Activated naive CD4-positive, alpha-beta T cell treated with anti-CD3 and anti-CD28 coated beads, Interleukin-2, amount 50 U/mL, for 72 hours (primary cell): ENCODE measurements at places on chromosomes 4 and X. TPM values are rescaled to one million over a fixed set of nuclear protein-coding genes. Genes with fewer than 3 reads are reported as not detected.

GAGE13 gene
- not detected for total RNA-seq

DNA sequence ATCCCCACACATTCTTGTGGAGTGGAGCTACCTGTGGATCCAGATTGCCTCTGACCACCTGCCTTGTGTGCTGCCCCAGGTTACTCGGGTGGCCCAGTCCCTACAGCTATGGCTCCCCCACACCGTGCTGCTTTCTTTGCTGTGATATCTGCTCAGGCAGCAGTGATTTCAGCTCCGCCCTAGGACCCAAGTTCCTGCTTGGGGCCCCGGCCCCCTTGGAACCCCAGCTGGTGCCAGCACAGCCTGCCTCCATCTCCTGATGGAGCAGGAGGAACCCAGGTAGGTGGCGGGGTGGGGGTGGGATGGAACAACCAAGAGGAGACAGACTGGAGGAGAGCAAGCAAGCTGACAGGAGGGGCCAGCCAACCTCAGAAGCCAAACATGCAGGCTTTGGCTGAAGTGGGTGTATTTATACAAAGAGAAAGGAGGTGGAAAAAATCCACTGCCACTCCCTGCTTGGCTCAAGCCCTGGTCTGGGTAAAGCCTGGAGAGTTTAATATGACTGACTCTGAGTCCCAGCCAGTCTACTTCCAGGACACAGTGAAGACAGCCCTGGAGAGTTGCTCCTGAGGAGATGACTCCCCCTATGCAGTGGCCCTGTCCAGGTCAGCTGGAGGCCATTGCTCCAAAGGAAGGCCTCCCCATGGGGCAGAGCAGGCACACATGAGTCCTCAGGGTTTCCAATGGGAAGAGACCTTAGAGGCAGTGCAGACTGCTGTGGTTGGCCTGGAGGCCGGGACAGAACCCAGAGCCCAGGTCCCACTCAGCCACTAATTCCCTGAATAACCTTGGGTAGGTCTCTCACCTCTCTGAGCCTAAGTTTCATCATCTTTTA, 197.1 kb upstream of the MAMLD1 start:
- DNase-seq = no peak

DNA sequence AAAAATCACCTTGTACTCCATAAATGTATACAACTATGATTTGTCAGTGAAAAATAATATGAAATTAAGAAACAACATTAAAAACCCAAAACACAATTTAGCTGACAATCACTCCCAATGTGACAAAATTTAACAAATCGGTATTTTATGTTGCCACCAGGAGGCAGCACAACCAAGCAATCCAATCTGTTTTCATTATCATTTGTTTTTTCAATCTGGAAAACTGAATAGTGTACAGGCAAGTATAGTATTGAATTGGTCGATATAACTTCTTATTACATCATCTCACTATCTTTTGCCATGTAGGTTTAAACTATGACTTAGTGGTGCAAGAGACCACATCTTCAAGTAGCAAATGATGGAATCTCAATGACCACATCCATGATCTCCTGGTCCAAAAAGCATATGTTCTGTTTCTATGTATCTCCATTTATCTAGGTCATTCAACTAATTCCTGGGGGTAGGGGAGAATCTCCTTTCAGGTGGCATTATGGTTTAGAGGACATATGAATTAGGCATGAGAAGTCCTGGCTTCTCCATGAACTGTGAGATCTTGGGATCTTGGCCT, 112.9 kb upstream of the AGA start:
- peak; percentile 25 for DNase-seq

CT55 gene
- not detected for total RNA-seq

DNA sequence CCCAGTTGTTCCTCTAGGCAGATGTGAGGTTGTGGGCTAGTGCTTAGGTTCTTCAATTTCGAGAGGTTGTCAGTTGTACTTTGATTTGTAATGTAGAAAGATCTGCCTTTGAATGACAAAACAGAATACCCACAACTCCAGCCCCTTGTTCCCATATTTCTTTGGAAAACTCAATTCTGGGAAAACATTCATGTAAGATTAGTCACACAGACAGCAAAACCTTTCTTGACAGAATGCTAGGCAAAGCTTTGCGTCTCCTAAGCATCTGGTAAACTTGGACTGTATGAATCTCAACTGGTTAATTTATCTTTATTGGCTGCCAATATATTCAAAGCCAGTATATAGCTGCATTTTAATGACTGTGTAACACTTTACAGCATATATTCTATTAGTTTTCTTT, 34.9 kb downstream of the NOCT start:
- no peak for DNase-seq

- no peak for DNase-seq
Measured at GRCh38 chrX:129647418-129648410, 7.0 kb downstream of the APLN start.

GRCh38 chrX:70096052-70096451, 33.8 kb downstream of the OTUD6A start:
- no peak for DNase-seq

GRCh38 chr4:7778510-7779431, 160.9 kb downstream of the AFAP1 start:
- no peak for DNase-seq

DNA sequence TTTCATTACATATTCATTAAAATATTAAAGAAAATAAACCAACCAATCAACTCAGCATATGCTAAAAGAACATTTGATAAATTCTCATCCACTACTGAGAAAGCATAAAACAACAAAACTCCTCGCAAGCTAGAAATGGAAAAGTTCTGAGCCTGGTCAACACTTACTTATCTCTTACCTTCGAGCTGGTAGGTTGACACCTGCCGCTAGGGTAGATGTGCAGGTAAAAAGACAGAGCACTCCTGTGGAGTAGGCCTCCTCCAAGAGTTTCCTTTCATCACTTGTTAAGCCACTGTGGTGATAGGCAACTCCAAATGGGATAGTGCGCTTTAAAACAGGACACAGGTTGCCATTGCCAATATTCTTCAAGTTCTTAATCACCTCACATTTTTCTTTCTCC, 18.9 kb downstream of the HELQ start:
- no peak for DNase-seq

DACH2 gene
- not detected for total RNA-seq

DCTD gene
- 109 TPM for total RNA-seq

AREG gene
- 0.49 TPM for total RNA-seq

SLC10A6 gene
- not detected for total RNA-seq

DNA sequence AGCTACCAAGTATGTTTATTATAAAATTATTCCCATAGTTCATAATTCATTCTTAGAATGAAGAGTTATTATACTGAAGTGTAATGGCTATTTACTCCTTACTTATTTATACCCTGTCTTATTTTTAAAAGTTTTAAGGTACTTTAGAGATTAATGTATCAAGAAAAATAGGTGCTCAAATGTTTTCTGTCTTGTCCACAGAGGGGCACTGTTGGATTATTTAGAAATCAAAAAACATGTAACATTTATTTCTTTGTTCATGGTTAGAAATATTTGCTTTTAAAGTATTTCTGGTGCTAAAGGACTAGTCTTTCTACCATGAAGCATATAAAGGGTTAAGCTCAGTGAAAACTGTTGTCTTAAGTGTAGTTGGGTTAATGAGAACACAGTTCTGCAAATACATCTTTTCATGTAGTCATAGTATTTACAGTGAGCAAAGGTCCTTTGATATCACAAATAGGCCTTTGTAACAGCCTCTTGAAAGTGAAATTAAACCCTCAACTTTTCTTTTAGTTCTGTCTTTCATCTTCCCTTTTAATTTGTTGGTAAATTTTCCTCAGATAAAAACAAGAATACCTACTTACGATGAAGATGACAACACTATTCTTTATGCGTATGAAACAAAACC, 7.7 kb downstream of the SCML1 start:
- DNase-seq = no peak

DNA sequence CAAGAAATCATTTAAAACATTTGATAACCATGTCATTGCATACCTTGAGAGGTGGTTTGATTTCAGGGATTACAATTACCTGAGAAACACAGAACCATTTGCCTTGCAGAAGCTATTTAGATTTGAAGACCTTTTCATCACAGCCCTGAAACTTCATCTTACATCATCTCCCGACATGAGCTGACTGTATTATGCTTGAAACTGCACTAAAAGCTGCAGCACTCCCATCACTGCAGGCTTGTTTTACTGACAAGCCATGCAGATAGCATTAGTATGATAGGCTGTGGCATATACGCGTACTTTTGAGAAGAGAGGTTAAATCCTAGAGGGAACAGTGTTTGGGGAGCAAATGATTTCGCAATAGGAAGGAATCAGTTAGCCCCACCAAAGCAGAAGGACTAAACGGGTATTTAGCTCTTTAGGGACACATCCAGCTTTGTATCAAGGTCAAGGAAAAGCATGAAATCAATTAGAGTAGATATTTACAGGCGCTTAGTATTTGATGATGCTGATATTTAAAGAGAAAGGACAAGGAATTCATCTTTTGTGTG, 133.2 kb upstream of the DIAPH2 start:
- no peak for DNase-seq

GRCh38 chr4:3241898-3242524, 6.9 kb upstream of the MSANTD1 start:
- no peak for DNase-seq
